Stomach (tissue), 19 donors: ENCODE measurements at places on chromosomes 7 and 10. TPM values are rescaled to one million over a fixed set of nuclear protein-coding genes. Genes with fewer than 3 reads are reported as not detected.

GRCh38 chr7:66634816-66635215 lies 6.1 kb downstream of the KCTD7 start:
- no peak overlapping the region for H3K4me3 ChIP-seq
- peaks cover 42% of the 10 kb centered on the region for H3K4me1 ChIP-seq
- peak overlapping the region; percentile 20 for H3K27ac ChIP-seq
- no peak for DNase-seq

DNA sequence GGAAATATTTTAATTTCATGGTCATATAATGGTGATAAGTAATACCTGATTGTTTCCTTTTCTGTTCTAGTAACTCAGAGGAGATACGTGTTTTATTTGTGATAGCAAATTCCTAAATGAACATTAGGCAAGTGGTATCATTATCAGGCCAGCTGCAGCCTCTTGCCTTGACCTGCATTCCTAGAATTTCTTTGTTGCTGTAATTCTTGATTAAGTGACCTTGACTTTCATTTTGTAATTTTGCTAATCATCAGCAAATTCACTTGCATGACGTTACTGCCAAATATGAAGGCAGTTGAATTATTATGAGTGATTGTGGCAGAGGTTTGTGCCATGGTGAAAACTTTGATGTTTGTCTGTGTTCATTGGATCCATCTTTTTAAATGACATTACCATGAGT lies 5.6 kb upstream of the AS3MT start:
- no peak overlapping the region for H3K27ac ChIP-seq
- DNase-seq, result no peak
- H3K4me3 ChIP-seq, result no peak overlapping the region
- H3K4me1 ChIP-seq, result peaks cover under 1% of the 10 kb centered on the region
- H3K27me3 ChIP-seq, result no peaks in the 10 kb centered on the region

GRCh38 chr7:91323626-91324158 lies 59.5 kb downstream of the FZD1 start:
- DNase-seq, result peak; percentile 55
- H3K27me3 ChIP-seq, result no peaks in the 10 kb centered on the region
- no peaks in the 10 kb centered on the region for H3K4me1 ChIP-seq
- no peaks in the 10 kb centered on the region for H3K36me3 ChIP-seq
- H3K27ac ChIP-seq, result no peak overlapping the region

GRCh38 chr7:116211006-116211912 lies 920 bp downstream of the TES start:
- DNase-seq, result peak; percentile 88
- H3K27me3 ChIP-seq, result no peaks in the 10 kb centered on the region
- H3K4me3 ChIP-seq, result peak overlapping the region; percentile 63
- H3K27ac ChIP-seq, result peak overlapping the region; percentile 97
- H3K4me1 ChIP-seq, result peaks cover 47% of the 10 kb centered on the region

GSTK1 gene
- total RNA-seq, result 164 TPM

- no peaks in the 10 kb centered on the region for H3K4me1 ChIP-seq
- no peaks in the 10 kb centered on the region for H3K27me3 ChIP-seq
- no peak overlapping the region for H3K4me3 ChIP-seq
- no peak overlapping the region for H3K27ac ChIP-seq
- DNase-seq, result no peak
- H3K36me3 ChIP-seq, result no peaks in the 10 kb centered on the region
These were observed 612.6 kb upstream of the FOXK1 start for GRCh38 chr7:4069268-4070095.

DNA sequence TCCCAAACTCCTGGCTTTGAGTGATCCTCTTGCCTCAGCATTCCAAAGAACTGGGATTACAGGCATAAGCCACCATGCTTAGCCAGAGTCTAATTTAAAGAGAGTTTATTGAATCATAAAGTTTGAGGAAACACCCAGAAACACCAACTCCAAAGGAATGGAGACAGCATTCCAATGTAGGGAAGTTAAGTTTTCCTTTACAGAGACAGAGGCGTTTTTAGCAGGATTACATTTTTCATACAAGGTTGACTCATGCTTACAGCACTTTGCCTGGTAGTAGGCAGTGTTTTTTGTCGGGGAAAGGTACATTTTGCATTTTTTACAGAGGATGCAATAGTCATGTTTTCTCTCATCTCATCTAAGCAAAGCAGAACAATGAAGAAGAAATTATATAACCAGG lies 18.9 kb upstream of the OPN4 start:
- H3K27me3 ChIP-seq, result peaks cover 13% of the 10 kb centered on the region
- no peak overlapping the region for H3K27ac ChIP-seq
- DNase-seq, result no peak
- peaks cover 8% of the 10 kb centered on the region for H3K4me1 ChIP-seq
- no peaks in the 10 kb centered on the region for H3K36me3 ChIP-seq
- H3K4me3 ChIP-seq, result no peak overlapping the region

SRRM3 gene
- total RNA-seq, result 6.4 TPM

AOC1 gene
- total RNA-seq, result 0.72 TPM

SLC18A2 gene
- 5.9 TPM for total RNA-seq

DNA sequence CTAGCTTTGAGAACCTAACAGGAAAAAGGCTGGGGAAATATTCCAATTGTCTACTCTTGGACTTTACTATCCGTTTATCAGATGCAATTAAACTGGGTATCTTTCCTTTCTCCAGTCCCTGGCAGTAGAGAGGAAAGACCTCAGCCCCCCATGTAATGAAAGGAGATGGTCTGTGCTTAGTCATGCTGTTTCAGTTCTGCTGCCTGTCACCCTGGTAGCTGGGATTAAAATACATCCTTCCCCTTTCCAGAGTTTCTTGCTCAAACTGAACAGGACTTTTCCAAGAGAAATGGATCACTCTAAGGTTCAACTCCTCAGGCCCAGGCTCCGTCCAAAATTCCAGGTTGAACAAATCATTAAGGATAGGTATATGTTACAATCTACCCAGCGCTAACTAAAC lies 202.9 kb downstream of the PTEN start:
- no peaks in the 10 kb centered on the region for H3K36me3 ChIP-seq
- no peak overlapping the region for H3K4me3 ChIP-seq
- peaks cover 29% of the 10 kb centered on the region for H3K4me1 ChIP-seq
- H3K27ac ChIP-seq, result peak overlapping the region; percentile 76

- H3K36me3 ChIP-seq, result no peaks in the 10 kb centered on the region
- no peak overlapping the region for H3K4me3 ChIP-seq
- no peak overlapping the region for H3K27ac ChIP-seq
- no peaks in the 10 kb centered on the region for H3K27me3 ChIP-seq
- DNase-seq, result no peak
These were observed 41.2 kb downstream of the ANLN start for GRCh38 chr7:36430881-36431280.

- no peaks in the 10 kb centered on the region for H3K27me3 ChIP-seq
- H3K27ac ChIP-seq, result no peak overlapping the region
- no peaks in the 10 kb centered on the region for H3K4me1 ChIP-seq
- no peaks in the 10 kb centered on the region for H3K36me3 ChIP-seq
These were observed 281.8 kb downstream of the KCNMA1 start for GRCh38 chr10:77355844-77356243.

GRCh38 chr10:73061743-73062142 lies 34.9 kb downstream of the P4HA1 start:
- H3K27ac ChIP-seq, result no peak overlapping the region
- H3K27me3 ChIP-seq, result no peaks in the 10 kb centered on the region
- peaks cover 46% of the 10 kb centered on the region for H3K36me3 ChIP-seq
- no peaks in the 10 kb centered on the region for H3K4me1 ChIP-seq

DNA sequence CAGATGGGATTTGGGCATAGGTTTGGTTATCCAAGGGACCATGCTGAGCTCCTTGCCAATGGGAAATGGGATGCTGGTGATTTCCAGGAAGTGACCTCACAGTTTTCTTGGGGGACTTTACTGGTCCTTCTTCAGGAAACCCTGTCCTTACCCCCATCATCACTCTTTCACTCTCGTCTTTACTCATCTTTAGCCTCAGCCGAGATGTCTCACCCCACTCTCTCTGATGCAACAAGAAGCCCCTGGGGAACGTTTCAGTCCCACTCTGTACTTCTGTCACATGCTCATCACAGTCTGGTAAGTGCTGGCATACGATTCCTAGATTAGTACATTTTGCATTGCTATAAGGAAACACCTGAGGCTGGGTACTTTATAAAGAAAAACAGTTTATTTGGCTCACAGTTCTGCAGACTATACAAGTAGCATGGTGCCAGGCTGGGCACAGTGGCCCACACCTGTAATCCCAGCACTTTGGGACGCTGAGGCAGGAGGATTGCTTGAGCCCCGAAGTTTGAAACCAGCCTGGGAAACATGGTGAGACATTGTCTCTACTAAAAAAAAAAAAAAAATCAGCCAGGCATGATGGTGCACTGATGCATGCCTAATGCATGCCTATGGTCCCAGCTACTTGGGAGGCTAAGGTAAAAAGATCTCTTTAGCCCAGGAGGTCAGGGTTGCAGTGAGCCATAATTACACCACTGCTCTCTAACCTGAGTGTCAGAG lies 63.5 kb upstream of the VKORC1L1 start:
- no peak for DNase-seq
- H3K4me1 ChIP-seq, result no peaks in the 10 kb centered on the region
- peaks cover 11% of the 10 kb centered on the region for H3K36me3 ChIP-seq
- no peak overlapping the region for H3K27ac ChIP-seq

PURB gene
- total RNA-seq, result 20.4 TPM

DNA sequence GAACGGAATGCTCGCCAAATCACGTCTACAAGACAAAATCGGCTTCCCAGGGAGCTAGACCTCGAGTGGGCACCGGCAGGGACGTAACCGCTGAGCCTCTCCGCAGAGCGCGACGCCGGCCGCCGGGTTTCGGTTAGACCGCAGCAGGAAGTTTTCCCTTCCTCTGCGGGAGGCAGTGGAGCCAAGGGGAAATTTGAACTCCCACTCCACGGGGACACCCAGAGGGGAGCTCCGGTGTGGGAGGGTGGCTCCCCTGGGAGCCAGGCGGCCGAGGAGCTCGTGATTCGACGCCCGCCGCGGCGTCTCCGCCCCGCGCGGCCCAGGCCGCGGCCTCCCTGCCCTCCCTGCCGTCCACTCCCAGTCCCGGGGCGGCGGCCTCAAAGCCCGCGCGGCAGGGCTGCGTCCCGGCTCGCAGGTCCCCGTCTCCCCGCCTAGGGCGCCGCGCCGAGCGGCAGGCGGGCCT lies 426 bp downstream of the SYPL1 start:
- H3K4me1 ChIP-seq, result peaks cover 49% of the 10 kb centered on the region
- no peak for DNase-seq
- H3K4me3 ChIP-seq, result peak overlapping the region; percentile 54
- no peaks in the 10 kb centered on the region for H3K27me3 ChIP-seq
- H3K36me3 ChIP-seq, result no peaks in the 10 kb centered on the region

DNA sequence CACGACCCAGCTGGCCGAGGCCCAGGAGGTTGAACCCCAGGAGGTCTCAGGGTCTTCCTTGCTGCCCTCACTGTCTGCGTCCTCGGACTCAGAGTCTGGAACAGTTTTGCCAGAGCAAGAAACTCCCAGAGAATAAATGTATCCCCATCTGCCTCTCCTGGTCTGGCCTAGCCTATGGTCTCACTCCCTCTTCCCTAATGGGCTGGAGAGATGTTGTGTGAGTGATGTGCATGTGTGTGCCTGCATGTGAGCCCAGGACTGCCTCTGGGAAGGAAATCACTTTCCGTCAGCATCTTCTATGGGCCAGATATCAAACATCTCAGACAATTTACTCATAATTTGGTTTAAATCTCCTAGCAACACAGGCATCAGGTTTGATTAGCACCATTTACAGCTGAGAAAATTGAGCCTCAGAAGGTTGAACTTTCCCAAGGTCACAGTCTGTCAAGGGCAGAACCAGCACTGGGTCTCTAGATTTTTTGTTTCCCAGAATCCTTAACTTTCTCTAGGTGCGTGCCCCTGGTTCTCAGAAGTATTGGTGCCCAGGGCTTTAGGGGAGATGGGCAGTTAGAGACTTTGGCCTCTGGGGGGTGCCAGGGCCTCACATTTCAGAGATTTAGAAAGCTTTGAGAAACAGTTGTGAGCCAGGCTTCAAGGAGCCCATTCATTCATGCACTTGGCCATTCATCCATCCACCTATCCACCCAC lies 4.9 kb downstream of the TMEM270 start:
- no peaks in the 10 kb centered on the region for H3K27me3 ChIP-seq
- H3K4me1 ChIP-seq, result peaks cover 14% of the 10 kb centered on the region
- H3K36me3 ChIP-seq, result no peaks in the 10 kb centered on the region
- no peak overlapping the region for H3K4me3 ChIP-seq
- peak; percentile 78 for DNase-seq
- H3K27ac ChIP-seq, result no peak overlapping the region

PRLHR gene
- total RNA-seq, result not detected

DNA sequence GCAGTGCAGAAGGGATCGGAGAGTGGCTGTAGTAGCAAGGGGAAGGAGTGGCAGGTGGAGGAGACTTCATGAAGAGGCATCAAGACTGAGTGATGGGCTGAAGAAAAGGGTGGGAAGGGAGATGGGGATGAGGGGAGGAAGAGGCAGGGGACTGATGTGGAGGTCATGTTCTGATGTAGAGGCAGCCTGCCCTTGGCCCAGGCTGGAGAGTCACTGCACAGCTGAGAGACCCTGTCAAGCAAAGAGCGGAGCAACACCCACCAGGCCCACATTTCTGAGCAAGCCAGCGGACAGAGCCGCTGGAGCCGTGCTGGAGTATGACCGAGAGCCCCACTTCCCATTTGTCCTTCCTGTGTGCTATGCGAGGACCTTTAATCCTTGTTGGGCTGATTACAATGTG lies 501.6 kb upstream of the MKI67 start:
- H3K27me3 ChIP-seq, result no peaks in the 10 kb centered on the region
- no peak overlapping the region for H3K27ac ChIP-seq
- no peak for DNase-seq
- no peaks in the 10 kb centered on the region for H3K36me3 ChIP-seq
- H3K4me3 ChIP-seq, result no peak overlapping the region

APBB1IP gene
- 4.0 TPM for total RNA-seq

GPER1 gene
- 18.3 TPM for total RNA-seq

DNA sequence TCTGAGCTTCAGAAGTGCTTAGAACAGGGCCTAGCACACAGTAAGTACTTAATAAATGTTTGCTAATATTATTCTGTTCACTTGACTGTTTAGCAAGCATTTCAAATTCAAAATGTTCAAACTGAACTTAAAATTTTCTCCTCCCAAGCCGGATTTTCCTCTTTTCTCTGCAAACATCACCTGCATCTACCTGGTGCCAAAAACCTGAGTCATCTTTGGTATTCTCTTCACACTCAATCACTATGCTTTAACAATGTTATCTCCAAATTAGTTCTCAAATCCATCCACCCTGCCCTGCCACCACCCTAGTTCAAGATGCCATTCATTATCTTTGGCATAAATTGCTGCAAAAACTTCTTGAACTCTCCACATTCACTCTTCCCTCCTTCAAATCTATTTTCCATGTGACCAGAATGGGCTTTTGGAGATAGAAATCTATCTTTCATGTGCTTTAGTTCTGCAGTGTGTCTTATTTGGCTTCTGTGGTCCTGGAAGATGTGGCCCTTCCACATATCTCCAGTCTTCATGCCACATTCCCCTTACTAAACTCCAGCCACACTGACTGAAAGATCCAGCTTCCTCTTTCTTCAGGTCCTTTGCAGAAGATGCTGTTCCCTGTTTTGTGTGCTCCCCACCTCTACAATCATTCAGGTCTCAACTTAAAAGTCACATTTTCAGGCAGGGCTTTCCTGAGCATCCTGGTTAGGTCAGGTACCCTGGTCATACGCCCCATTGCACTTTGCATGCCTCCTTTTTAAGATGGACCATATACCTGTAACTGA lies 2.0 kb downstream of the GGCT start:
- peaks cover under 1% of the 10 kb centered on the region for H3K36me3 ChIP-seq
- DNase-seq, result no peak
- no peak overlapping the region for H3K27ac ChIP-seq
- peaks cover 15% of the 10 kb centered on the region for H3K4me1 ChIP-seq

- no peaks in the 10 kb centered on the region for H3K27me3 ChIP-seq
- no peaks in the 10 kb centered on the region for H3K36me3 ChIP-seq
- no peak overlapping the region for H3K27ac ChIP-seq
- no peaks in the 10 kb centered on the region for H3K4me1 ChIP-seq
- no peak for DNase-seq
These were observed 298.7 kb upstream of the NRG3 start for GRCh38 chr10:81576336-81576735.

- H3K4me3 ChIP-seq, result no peak overlapping the region
These were observed 45.3 kb upstream of the EN2 start for GRCh38 chr7:155412416-155413253.

CPN1 gene
- total RNA-seq, result not detected

ANLN gene
- 11.9 TPM for total RNA-seq
